ENCODE measurements at places on chromosomes 6 and 20.
A peak's percentile ranks its signal among the peaks of the same experiment; 100 is the strongest.

DNA sequence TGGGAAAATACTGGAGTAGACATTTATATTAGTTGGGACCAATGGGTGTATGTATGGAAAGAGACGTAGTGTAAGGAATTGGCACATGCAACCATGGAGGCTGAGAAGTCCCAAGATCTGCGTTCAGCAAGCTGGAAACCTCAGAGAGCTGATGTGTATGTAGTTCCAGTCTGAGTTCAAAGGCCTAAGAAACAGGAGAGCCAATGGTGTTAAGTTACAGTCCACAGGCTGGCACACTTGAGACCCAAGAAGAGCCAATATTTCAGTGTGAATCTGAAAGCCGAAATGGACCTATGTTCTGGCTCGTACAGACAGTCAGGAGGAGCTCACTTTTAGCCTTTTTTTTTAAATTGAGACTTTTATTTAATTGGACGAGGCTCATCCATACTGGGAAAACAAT, 244.2 kb downstream of the CDKAL1 start:
- DNase-seq: no peak

DNA sequence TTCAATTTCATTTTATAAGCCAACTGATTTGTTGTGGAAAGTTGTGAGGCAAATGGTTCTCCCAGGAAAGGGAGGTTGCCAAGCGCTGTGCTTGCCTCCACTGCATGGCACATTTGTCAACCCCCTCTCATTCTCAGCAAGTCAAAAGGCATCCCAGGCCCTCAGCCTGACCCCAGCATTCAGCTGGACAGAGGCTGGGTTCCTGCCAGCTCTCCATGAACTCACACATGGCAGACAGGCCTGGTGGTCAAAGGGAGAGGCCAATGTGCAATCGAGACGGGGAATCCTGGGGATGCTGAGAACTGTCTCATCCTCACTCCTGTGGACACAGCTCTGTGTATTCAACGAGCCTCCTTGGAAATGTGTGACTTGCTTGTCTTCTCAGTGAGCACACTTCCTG, 106.0 kb upstream of the CDH4 start:
- DNase-seq: no peak

DNA sequence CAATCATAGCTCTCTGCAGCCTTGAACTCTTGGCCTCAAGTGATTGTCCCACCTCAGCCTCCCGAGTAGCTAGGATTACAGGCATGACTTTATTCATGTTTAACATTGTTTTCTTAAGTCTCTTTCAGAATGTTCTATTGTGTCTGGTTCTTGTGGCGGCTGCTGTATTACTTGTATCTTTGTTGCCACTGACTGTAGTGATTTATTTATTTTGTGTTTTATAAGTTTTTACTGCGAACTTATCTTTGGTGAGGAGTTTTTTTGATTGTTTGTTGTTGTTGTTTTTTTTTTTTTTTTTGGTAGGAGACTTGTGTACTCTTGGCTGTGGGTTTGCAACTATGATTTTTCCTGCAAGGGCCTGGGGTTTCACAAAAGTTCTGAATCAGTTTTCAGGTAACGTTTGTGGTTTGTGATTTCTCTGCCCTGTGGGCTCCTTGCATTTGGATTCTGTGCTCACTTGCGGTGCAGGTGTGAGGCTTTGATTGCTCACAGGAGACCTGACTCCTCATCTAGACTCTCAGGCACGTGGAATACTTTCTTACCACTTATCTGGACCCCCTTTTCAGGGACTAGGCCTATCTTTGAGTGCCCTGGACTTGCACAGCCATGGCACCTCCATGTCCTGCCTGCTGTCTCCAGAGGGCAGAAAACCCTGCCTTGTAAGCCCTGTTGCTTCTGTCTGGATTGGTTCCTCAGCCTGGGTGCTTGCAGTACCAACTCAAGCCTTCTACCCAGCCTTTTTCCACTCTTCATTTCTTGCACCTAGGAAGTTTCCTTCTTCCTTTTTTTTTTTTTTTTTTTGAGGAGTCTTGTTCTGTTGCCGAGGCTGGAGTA, 25.2 kb downstream of the KIF25 start:
- no peak for DNase-seq

GRCh38 chr6:99905209-99906106, 88.6 kb downstream of the MCHR2 start:
- no peak for DNase-seq

- DNase-seq: no peak
Measured at GRCh38 chr6:105804424-105804823, 281.7 kb upstream of the PRDM1 start.

GRCh38 chr6:121549736-121550135, 114.3 kb downstream of the GJA1 start:
- no peak for DNase-seq

GRCh38 chr6:20574355-20574754, 40.1 kb downstream of the CDKAL1 start:
- no peak for DNase-seq

GRCh38 chr20:47493175-47493962, 8.3 kb upstream of the NCOA3 start:
- DNase-seq: peak; percentile 55

DNA sequence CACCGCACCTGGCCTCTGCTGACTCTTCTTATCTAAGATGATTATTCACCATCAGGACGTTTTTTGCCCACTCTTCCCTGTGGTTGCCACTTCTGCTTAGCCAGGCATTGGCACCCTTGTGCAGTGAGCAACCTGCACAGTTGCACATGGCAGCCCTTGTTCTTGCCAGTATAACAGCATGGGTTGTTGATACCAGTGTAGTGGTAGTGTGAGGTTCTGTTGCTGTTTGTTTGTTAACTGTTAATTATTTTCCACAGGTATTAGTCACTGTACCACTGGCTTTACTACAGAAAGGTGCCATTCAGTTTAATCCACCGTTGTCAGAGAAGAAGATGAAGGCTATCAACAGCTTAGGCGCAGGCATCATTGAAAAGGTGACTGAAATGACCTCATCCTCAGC, 52.1 kb downstream of the DEK start:
- DNase-seq: no peak

DNA sequence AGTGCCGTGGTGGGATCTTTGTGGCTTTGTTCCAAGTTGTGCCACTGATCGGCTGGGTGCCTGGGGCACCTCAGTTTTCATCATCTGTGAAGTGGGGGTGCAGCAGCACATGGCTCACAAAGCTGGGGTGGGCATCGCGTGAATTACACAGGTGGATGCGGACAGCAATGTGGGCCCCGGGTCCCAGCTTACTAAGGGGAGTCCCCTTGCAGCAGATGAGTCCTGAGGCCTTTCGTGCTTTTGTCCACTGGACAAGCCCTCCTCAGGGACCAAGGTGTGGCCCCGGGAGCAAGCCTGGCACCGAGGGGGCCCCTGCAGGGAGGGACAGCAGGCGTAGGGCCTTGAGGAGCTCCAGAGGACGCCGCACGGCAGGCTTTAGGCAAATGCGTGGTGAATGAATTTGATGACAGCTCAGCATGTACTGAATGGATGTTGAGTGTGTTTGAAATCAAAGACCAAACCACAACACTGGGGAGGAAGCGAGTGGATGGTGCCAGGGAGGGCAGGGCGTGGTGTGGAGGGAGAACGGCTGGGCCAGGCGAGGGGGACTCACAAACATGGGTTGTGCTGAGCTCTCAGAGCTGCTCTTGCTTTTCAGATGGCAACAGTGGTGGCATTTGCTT, 53.2 kb downstream of the IRF4 start:
- no peak for DNase-seq

DNA sequence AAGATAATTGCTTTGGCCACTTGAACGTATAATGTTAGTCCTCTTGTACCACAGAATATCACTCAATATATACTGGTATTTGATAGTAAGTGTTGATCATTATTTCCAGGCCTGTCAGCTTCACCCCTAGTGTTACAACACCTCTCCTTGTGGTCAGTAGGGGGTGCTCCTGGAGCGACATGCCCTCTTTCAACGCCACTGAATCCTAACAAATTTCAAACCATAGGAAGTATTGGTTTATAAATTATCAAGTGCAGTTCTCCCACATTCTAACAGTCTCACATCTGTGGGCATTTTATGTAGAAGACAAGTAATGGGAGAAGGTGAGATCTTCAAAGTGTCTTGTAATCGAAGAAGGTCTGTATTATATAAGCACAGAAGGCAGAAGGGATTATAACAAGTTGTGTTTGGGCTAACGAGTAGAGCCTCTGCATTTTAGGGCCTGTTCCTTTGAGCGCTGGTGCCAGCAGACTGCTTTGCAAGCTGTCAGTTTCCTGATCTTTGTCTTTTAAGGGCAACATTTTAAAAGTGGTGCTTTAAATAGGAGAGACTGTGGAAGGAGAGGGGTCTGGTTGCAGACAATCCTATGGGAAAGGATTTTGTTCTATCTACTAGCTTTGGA, 57.1 kb upstream of the CEP162 start:
- DNase-seq: no peak

GRCh38 chr6:161477876-161478425, 204.1 kb upstream of the AGPAT4 start:
- DNase-seq: no peak

DNA sequence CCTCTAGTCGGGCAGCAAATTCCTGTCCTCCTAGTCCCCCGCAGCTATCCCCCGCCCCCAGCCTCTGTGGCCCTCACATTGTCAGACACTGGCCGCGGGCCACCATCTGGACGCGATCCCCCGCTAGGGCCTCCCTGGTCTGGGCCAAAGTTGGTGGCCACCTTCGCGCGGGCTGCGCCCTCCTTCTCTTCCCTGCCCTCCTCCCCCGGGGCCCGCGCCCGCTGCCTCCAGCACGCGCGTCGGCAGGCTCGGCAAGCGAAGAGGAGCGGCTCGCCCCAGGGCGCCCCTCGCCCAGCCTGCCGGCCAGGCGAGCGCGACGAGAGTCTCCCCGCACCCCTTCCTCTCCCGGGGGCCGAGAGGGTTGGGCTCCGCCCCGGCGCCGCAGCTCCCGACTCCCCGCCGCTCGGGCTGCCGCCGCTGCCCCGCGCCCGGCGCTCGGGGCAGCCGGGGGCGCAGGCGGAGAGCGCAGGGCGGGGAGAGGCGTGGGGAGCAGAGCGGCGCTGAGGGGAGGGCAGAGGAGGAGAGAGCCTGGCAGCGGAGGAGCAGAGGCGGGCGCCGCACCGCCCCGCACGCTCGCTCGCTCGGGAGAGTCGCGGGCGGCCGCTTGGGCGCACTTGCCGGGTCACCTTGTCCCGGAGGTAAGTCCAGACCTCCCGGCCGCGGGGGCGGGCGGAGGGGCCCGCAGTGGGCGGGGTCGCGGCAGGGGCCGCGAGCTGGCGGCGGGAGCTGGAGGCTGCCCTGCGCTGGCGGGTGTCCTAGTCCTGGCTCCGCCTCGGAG, at the start of gene SYNDIG1:
Gene SYNDIG1 (plus strand): TSS at position 514 of the 778 bp plus-strand sequence. CDS start 73,469 bp downstream, outside the sequence.
- no peak for DNase-seq

- no peak for DNase-seq
Measured at GRCh38 chr20:8218861-8219260, 86.8 kb downstream of the PLCB1 start.

- DNase-seq: no peak
Measured at GRCh38 chr6:166781331-166781730, 154.3 kb upstream of the RPS6KA2 start.

DNA sequence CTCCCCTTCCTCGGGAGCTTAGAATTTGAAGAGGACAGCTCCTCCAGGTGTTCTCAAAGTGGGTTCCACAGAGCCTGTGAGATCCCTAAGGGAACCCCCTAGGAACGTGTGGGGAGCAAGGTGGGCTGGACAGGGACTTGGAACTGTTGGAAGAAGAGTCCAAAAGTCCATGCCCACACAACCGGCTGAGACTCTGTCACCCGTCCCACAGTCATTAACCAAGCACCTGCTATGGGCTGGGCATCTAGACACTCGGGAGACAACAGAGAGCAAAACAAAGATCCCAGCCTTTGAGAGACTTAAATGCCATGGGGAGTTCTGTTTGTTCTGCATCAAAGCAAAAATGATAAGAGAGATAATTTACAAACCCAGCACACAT, 51.9 kb upstream of the SAYSD1 start:
- no peak for DNase-seq

DNA sequence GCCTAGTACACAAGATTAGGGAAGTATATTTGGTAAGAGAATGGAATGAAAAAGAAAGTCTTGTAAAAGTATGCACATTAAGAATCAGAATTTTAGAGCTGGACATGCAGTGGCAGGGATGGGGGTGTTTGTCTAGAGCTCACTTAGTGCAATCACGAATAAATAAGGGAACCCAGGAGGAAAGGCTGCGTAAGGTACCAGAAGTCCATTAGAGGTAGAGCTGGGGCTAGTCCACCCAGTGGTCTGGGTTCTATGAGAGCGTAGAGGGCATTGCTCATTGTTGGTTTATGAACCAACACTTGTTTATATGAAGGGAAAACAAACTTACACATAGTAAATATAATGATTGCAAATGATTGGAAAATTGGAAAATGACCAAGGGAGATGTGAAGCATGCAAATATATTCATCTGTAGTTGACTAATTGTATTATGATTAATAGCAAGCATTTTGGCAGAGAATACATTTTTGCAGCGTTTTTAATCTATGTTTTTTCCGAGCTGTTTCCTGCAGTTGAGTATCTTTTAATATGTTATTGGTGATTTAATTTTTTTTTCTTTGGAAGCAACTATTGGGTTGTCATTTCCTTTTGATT, 3.2 kb downstream of the CDC40 start:
- no peak for DNase-seq

DNA sequence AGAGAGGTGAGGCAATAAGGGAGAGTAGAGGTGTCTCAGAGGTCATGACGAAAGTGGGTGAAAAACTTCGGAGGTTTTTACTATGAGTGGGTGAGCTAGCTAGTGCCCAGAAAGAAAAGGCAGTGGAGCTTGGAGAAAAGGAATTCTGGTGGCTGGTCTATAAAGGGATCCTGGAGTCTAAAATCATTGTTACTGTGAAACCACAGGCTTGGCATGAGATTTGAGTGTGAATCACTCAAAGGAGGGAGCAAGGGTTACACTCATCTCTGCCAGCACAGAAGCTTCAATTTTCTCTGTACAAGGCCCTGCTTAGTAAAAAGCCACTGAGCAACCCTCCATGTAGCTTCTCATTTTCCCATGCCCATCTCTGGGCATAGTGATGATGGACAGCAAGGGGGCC, 47.5 kb downstream of the CD83 start:
- no peak for DNase-seq

DNA sequence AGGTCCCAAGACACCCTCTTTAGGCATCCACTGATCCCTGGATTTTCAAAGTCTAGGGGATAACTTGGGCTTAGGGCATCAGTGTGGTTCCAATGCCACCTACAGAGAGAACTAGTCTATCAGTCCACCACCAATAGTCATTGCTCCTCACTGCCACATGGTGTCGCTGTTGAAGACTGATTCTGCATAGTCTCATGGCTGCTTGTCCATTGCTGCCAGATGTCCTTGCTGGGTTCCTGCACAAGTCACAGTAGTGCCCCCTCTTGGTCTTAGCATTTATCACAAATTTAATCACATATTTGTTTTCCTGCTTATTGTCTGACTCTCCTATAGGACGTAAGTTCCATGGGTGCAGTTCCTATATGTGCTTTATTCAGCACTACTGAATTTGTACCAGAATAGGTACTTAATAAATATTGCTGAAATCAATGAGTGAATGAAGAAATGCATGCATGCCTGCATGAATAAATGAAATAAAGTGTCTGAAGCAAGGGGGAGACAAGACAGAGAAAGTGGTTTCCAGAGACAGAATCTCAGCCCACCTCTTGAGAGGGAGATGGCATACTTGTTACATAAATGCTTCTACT, 45.9 kb upstream of the RALY start:
- no peak for DNase-seq

GRCh38 chr6:4365686-4366085, 230.3 kb upstream of the ECI2 start:
- no peak for DNase-seq

- DNase-seq: no peak
Measured at GRCh38 chr6:10140136-10140535, 274.7 kb downstream of the TFAP2A start.

- no peak for DNase-seq
Measured at GRCh38 chr20:38032585-38033329, 499 bp downstream of the TTI1 start.

- no peak for DNase-seq
Measured at GRCh38 chr6:25278261-25278913, 787 bp upstream of the CARMIL1 start.

GRCh38 chr6:78746457-78746856, 120.9 kb upstream of the IRAK1BP1 start:
- DNase-seq: no peak
